ENCODE measurements at places on chromosomes 2 and 18.

DNA sequence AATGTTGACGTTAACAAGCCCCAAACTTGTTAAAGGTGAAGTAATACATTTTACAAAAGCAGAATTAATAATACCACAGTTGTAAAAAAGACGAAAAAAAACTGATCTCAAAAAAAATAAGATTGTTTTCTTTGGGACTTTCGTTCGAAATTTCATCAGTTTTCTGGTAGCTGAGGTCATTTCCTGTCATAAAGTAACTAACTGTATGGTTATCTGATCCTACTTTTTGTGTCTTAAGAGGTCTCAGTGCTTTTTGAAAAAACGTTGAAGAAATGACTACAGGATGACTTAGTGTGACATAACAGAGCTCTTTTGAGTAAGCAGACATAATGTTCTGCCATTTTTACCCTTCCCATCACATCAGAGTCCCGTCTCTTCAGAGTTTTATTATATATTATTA, 79.3 kb downstream of the BIRC6 start:
- no peak for DNase-seq

DNA sequence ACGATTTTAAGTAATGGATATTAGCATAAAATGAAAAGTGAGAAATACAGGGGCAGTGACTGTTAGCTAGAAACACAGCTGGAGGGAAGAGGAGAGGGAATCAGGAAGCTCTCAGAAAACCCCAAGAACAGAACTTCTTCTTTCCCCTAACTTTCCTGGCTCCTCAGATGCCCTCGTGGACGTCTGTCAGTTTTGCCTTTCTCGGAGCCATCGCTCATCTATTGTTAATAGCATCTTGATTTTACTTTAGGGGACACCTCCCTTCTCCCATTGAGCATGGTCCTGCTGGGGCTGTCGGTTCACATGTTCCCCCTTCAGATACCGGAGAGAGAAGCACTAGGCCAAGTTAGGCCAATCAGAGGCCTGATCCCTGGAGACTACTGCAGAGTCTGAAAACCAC, 2.3 kb upstream of the PLEK start:
- no peak for DNase-seq

- DNase-seq: no peak
Observed at GRCh38 chr18:49345931-49346696, 114.3 kb downstream of the DYM start.

DNA sequence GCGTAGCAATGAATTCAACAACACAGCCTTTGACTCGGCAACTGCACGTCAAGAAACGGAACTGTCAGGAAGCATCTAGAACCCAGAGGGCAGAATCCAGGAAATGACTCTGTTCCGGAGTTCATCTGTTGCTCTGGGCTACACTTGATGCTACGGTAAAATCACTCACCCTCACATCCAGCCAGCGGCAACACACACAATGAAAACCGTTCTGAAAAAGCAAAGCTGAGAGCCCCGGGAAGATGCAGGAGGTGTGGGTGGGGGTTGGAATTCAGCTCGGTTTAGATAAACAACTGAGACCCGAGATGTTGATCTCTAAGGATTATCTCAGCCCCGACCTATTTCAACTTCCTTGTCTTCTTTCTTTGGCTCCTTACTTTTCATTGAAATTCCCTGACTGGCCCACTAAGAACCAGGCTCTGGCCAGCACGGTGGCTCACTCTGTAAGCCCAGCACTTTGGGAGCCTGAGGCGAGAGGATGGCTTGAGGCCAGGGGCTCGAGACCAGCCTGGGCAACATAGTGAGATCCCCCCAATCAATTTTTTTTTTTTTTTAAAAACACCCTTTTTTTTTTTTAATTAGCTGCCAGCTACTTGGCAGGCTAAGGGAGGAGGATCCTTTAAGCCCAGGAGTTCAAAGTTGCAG, 13.3 kb upstream of the RAB17 start:
- no peak for DNase-seq

- DNase-seq: no peak
Observed at GRCh38 chr2:136393514-136393913, 275.6 kb upstream of the CXCR4 start.
